ENCODE measurements at places on chromosomes 13 and 19.

- DNase-seq = no peak
Measured at GRCh38 chr19:50792272-50793250, 2.3 kb downstream of the ACP4 start.

GRCh38 chr13:112695121-112695520 is 5.3 kb downstream of the ATP11A start:
- DNase-seq = no peak

DNA sequence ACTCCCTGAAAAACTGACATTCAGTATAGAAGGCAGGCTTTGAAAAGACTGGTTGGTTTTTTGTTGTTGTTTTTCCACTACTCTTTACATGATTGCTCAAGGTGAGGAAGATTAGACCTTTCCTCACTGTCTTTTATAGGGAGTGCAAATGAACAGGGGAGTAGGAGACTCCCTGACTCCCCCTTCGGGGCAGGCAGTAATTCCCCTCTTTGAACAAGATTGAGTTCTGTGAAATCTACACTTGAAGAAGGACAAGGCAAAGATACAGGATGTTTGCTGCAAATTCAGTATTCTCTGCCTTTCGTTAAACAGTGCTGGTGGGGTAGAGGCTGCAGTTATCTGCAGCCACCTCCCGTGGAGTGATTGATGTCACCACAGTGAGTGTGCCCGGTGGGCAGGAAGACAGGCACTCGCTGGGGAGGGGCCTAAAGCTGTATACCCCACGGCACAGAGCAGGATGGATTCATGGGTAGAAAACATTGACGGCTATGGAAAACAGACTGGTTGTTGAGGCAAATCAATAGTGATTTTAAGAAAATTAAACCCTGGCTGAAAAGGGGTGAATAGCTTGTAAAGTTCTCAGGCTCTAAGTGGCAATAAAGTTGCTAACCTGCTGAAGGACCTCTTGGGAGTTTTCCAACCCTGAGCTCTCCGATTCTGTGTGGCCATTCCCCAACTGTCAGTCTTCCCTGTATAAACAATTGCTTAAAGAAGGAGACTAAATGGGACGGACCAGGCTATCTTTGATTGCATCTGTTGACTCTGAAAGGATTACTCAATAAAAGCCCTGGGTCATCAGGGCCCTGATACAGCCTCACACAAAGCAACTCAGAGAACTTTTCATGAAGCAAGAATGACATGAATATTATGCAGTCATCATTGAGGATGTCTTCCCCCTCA is 308.3 kb downstream of the TBC1D4 start:
- DNase-seq = no peak

DNA sequence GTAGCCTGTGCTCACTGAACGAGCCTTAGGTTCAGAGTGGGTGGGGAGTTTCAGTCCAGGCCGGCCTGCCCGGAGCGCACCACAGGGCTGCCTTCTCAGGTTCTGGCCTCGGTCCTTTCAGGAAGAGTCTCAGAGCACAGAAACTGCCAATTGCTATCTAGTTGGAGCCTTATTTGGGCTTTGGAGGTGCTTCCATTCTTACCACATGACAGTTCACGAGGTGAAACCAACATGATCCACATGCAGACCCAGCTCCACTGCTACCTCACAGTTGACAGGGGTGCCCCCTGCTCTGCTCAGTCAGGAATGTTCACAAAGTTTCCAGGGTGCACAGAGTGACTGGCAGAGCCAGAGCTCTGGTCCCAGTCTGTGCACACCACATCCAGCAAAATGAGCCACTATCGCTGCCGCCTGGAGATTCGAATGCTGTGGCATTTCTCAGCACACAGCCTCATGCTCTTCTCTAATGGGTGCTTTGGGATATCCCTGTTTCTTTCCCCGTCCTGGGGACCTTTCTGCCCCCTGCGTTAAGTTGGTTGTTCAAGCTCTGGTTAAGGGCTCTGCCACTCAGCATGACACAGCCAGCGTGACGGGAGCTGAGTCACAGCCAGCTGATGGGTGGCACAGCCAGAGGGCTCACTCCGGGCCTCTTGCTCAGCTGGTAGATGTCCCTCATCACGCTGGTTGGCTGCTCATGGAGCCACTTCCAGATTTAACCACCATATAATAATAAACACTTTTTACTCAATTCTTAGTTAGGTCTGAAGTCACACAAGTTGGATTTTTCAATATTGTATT is 7.5 kb upstream of the SACS start:
- DNase-seq = no peak

GRCh38 chr13:20980899-20981298 is 78.4 kb upstream of the XPO4 start:
- no peak for DNase-seq

DNA sequence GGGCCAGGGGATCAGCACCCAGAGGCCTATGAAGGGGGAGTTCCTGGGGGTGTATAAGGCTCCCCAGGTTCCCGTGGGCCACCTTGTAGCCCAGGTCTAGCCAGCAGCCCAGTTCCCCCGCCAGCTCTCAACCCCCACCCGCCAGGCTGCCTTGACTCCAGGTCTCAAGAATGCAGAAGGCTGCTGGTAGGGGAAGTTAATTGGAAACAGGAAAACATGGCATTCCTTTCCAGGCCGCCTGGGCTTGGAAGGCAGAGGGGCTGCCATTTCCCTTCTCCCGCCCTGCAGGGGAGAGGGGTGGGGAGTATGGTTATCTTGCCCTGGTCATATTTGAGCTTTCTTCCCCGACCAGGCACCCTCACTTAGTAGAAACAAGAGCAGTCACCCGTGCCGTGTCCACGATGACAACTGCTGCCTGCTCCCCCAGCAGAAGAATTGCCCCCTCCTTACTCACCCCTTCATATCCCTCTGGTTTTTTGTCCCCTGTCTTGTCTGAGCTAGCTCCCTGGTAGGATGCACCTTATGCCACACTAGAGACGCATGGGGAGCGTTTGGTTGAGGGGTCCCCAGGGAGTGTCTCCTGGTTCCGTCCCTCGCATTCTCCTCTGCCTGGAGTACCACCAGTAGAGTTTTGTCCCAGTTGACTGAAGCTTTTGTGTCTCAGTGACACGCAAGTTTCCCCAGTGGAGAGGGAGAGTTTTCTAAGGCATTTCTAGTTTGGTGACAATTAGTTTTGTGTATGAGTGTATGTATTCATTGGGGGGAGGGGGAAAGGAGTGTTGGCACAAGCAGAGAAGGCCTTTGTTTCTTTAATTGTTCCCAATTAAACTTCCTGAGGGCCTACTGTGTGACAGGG is 4.5 kb downstream of the BICRA start:
- no peak for DNase-seq

- no peak for DNase-seq
Measured at GRCh38 chr19:30387311-30388115, 15.3 kb downstream of the ZNF536 start.

- DNase-seq = no peak
Measured at GRCh38 chr19:10929402-10929794, 787 bp downstream of the TIMM29 start.

DNA sequence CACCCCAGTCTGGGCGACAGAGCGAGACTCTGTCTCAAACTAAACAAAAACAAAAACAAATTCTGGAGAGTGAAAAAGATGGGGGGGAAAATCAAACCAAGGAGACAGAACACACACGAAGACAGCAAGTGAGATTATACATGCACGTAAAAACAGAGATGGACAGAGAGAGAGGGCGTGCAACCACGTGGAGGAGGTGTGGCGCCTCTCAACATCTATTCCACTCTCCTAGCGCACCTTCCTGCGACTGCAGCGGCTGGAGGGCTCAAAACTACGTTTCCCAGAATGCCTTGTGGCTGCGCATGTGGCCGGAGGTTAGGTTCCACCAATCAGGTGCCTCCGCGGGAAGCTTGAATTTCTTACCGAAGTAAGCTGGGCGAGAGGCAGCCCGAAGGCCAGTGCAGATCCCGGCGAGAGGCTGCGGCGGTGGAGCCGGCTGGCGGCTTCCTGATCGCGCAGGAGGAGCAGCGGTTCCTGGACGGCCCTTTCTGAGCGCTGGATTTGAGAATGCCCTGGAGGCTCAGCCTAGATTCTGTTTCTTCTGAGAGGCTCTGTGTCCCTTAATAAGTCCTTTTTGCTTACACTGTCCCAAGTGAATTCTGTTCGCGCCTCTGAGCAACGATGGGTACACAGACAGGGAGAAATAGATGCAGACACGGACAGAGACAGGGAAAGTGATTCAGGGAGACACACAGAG is 13.1 kb upstream of the NANOS2 start:
- peak; percentile 85 for DNase-seq

DNA sequence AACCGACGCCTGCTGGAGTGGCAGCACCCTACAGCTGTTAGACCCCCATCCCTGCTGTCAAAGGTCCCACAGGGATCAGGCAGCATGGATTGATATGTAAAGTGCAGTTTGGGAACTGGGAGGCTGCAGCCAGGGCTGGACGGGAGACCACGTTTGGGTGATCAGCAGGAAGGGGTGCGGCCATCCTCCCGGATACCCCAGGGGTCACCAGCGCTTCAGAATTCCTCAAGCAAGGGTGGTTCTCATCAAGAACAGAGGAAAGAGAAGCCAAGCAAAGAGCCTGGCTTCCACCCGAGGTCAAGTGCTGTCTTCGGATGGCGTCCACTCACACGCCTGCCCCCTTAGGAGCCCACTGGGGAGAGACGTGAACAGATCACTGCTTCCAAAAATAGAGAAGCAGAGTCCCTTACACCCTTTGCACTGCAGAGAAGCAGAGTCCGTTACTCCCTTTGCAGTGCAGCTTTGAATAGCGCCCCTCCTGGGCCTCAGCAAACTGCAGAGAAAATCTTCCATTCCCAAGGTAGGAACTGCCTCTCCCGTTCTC is 35.5 kb downstream of the DHRS12 start:
- DNase-seq = no peak

Measured in anterior cingulate cortex (tissue), 58 donors.